ENCODE measurements at places on chromosomes 16 and 17.
A peak's percentile ranks its signal among the peaks of the same experiment; 100 is the strongest.

- no peak for DNase-seq
Observed at GRCh38 chr17:82121660-82122629, 23.9 kb upstream of the FASN start.

- no peak for DNase-seq
Observed at GRCh38 chr16:7505495-7505894, 172.8 kb downstream of the RBFOX1 start.

- no peak for DNase-seq
Observed at GRCh38 chr17:78705071-78705470, 77.0 kb downstream of the CYTH1 start.

GRCh38 chr17:62823111-62823893 lies 15.2 kb upstream of the MARCHF10 start:
- DNase-seq, result no peak

DNA sequence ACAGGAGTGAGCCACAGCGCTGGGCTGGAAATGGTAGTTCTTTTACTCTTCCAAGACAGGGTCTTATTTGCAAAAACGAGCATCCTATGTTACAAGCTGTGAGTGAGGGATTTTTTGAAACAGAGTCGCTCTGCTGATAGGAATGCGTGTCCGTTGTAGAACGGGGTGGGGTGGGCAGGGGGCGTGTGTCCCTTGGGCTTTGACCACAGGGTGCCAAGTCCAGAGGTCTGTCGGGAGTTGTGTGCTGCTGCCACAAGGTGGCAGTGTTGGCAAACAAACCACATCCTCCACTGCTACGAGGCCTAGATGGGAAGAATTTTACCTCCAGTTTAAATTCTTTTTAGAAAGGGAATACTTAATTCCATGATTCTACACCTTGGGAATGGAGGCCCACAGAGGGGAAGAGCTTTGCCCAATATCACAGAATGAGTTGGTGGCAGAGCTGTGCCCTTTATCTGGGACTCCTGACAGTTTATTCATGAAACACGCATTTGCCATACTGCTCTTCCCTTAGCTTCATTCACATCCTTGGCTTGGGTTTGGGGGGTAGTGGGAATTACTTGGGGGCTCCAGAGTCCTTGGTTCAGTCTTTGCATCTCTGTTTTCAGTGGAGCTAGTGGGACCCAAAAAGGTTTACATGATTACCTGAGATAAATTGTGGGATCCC lies 30.6 kb upstream of the ETV4 start:
- DNase-seq, result peak; percentile 12

DNA sequence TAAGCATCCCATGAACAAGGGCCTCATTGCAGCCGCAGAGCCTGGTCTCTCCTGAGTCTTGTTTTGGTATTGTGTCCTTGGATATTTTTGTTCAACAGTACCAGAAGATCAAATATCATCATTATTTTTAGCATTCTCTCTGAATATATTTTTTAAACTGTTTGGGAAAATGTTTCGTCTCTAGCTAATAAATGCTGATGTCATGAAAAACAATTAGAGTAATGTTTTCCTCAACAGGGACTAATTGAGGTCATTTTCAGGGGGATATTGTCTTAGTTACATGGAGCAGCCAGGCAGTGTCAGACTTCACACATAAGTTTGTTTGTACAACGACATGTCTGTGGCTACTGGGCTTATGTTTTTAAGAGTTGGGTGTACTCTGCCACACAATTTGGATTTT lies 805.3 kb upstream of the SOX9 start:
- no peak for DNase-seq

DNA sequence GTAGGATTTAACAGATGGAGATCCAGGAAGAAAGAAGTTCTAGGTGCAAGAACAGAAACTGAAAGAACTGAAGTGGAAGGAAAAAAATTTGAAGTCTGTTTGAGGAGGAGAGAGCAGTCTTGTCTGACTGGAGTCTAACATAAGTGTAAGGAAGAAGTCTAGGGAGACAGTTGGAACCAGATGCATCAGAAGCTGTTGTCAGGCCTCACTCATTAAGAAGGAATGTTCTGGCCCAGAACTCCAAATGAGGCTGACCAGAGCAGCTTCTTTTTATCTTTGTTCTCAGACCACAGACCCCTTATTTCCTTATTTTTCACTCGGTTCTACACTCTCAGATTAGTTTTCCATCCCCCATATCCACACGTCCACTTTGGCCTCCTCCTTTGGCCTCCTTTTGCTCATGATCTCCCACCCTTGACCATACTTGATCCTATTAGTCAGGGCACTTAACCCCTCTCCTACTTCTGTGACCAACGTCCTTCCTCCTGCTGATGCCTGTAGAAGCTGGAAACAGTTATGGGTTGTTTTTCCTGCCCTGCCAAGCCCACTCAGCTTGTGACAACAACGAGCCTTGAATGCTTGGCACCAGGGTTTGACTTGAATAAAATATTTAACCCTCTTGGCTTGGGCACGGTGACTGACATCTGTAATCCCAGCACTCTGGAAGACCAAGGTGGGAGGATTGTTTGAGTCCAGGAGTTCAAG lies 7.0 kb upstream of the MYH2 start:
- DNase-seq, result no peak

- no peak for DNase-seq
Observed at GRCh38 chr16:89422905-89423630, 67.3 kb downstream of the ANKRD11 start.

GRCh38 chr17:57563958-57564357 lies 181.1 kb downstream of the CCDC182 start:
- DNase-seq, result no peak

GRCh38 chr17:39200070-39200879 lies at the start of gene RPL19:
RPL19 (plus strand) TSS chr17:39200283; CDS start chr17:39200345, 62 bp downstream.
- DNase-seq, result peak; percentile 88

GRCh38 chr16:86531641-86532525 lies 21.6 kb downstream of the FOXF1 start:
- no peak for DNase-seq

DNA sequence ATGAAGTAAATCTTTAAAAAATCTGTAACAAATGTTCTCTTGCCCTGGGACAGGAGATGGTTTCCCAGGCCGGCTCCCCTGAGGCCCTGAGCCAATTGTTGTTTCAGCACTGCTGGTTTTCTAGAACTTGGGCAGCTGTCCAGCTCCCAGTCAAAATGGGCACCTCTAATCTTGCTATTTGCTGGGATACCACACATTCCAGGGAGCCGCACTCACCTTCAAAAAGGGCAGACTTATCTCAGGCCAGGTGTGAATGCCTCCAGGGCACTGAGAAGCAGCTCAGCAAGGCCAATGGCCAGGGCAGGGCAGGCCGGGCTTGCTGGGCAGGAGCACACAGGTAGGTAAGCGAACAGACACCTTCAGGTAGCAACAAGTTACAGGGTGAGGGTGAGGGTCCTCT lies 24.4 kb downstream of the TRIM16 start:
- no peak for DNase-seq

DNA sequence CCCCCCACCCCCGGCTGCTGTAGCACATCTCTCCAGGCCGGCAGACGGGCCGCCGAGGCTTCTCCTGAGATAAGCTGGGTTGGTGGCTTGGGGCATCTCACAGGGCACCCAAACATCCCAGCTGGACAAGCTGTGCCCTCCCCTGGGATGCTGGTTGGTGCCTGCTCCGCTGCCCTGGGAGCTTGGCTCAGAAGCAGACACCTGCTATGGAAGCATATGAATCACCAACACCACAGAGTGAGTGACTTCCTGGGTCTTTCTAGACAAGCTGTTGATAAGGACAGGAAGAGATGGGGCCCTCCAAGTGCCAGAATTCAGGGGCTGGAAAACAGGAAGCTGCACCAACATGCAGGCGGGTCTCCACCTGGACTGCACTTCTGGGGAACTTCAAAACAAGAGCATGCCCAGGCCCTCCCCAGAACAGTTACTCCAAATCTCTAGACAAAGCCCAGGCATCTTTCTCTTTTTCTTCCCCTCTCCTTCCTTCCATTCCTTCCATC lies 13.7 kb downstream of the C16orf95 start:
- no peak for DNase-seq

DNA sequence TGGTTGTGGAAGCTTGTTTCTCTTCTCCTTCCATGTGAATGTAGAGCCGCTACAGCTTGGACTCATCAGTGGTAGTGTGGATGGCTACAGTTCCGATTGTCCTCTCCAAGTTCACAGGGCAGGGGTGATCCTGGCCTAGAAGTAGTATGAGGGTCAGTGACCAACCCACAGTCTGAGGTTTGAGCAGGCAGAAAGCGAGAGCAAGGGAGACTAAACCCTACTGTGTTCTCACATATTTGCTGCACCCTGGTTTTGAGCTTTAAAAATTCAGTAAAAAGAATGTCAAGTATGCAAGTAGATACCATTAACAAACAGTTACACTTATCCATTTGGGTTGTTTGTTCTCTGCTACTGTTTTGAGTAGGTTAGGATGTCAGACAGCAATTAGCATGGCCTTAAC lies 148.9 kb downstream of the MRTFB start:
- DNase-seq, result no peak

DNA sequence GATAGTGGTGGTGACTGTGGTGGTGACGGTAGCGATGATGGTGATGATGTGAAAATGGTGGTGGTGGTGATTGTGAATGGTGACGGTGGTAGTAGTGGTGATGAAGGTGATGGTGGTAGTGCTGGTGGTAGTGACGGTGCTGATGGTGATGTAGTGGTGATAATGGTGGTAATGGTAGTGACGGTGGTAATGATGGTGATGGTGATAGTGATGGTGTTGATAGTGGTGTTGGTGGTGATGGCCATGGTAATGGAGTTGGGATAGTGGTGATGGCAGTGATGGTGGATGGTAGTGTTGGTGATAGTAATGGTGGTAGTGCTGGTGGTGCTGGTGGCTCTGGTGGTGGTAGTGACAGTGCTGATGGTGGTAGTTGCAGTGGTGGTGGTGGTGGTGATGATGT lies 14.7 kb upstream of the RBFOX1 start:
- DNase-seq, result no peak

DNA sequence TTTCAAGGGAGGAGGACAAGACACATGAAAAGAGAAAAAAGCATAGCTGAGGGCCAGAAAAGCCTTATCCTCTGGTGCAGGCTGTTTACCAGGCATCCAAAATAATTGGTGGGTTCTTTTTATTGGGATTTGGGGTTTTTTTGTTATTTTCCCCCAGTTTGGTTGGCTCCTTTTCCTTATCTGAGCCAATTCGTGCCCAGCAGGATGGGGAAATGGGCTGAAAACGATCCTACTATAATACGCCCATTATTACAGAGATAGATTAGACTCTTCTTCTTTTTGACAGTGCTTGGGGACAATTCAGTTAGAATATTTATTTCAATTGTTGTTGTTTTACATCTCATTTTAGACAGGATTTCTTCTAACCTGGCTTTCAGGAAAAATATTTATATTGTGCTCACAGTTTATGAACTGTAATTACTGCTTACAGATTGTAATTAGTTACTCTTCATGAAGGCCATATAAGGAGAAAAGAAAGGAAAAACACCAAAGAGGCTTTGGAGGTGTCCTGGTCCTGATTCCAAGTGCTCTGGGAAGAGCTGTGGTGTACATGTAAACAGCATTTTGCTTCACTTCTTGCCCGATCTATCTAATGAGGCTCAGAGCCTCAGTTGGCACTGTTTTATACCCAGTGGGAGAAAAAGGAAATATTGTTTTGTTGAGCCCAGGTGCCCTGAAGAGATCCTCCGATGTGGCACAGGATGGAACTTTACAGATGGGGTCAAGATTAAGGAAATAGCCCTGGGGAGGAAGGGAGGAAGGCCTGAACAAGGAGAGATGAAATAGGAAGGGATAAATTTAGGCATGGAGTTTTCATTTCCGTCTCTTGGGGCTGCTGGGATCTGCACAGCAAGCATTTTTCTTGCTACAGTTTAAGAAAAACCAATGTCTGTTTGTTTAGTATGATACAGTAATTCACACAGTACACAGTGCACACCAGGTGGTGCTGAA lies 611 bp upstream of the ANKRD40 start:
- no peak for DNase-seq

DNA sequence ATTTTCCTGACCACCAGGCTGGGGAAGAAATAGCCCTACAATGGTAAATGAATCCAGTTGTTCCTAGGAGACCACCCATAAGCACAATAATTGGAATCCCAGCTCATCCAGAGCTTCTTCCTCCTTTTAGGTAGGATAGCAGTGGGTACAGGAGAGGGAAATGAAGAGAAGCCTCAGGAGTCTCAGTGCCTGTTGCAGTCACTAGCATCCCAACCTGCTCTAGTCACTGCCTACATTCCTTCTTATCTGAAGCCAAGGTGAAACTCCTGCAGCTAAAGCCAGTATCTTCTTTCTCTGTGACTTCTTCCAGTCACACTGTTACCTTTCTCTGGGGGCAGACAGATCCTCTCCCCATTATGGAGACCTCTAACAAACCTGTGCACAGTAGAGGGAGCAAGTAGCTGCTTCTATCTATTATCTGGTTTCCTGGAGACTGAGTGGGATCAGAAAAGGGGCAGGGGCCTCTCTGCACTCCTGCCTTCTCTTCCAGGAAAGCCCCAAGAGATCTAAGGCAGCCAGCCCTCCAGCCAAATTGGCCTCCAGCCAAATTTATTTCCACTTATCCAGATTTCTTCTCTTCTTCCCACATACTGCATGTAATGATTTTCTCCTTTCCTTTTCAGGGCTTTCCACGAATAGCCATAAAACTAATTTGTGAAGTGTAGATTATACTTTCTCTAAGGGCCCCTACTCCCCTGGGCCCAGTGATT lies 85.5 kb downstream of the SSH2 start:
- no peak for DNase-seq

- no peak for DNase-seq
Observed at GRCh38 chr17:42821176-42821575, 2.9 kb downstream of the BECN1 start.

DNA sequence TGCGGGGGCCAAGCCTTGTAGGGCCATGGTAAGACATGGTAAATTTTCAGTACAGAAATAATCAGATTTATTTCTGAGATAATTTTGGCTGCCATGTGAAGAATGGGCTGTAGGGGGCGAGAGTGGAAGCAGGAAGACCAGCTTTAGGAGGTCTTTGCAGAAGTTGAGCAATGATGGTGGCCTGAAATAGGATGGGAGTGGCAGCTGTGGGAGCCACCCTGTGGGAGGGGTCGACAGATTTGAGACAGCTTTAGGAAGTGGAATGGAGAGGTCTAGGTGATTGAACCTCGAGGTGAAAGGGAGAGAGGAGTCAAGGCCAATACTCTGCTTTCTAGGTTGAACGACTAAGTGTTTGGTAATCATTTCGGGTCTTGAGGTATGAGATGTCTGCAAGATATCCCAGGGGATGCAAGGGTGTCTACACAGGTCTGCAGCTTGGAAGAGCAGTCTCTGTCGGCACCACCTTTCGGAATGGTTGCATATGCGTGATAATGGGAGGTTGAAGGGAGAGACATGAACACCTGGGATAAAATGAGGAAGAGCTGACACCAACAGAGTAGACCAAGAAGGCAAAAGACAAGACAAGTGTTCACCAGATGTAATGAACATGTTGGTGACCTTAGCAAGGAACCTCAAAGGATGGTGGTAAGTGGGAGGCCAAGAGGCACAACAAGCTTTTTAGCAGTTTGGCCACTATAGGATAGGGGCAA lies 4.2 kb upstream of the ATXN7L3 start:
- peak; percentile 54 for DNase-seq

- DNase-seq, result no peak
Observed at GRCh38 chr17:4301066-4301465, 37.3 kb upstream of the ANKFY1 start.

- no peak for DNase-seq
Observed at GRCh38 chr16:12775656-12776236, 27.9 kb downstream of the CPPED1 start.

GRCh38 chr17:34755371-34755770 lies 176.0 kb downstream of the TMEM132E start:
- no peak for DNase-seq
